ENCODE measurements at places on chromosomes 12 and 14.

- peak; percentile 62 for DNase-seq
These were observed 2.2 kb downstream of the RCOR1 start for GRCh38 chr14:102594514-102595175.

- DNase-seq: no peak
These were observed 1.9 kb upstream of the SEL1L start for GRCh38 chr14:81535396-81536164.

DNA sequence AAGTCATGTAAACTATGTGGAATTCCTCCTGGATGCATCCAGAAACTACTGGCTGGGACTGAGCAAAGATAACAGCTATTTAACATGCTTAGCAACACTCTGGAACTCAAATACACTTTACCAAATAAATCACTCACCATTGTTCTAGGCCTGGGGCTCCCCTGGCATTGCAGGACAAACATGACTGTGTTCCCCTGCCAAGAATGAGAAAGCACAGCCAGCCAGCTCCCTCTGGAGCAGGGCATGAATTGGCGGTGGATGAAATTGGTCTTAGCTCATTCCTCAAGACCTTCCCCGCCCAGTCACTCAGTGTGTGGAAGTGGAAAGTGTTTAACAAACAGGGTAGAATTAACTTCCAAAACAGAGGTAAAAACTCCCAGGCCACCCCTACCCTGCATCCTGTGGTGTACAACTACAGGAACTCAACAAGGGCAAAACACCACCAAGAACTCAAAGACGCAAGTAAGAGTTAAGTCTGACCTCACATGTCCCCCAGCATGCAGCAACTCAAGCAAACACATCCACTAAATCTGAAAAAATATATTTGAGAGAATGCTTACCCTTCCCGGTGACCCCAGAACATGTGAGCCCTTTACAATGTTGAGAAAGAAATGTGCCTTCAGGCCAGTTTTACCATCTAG is 58.4 kb upstream of the BDKRB2 start:
- DNase-seq: peak; percentile 95

DNA sequence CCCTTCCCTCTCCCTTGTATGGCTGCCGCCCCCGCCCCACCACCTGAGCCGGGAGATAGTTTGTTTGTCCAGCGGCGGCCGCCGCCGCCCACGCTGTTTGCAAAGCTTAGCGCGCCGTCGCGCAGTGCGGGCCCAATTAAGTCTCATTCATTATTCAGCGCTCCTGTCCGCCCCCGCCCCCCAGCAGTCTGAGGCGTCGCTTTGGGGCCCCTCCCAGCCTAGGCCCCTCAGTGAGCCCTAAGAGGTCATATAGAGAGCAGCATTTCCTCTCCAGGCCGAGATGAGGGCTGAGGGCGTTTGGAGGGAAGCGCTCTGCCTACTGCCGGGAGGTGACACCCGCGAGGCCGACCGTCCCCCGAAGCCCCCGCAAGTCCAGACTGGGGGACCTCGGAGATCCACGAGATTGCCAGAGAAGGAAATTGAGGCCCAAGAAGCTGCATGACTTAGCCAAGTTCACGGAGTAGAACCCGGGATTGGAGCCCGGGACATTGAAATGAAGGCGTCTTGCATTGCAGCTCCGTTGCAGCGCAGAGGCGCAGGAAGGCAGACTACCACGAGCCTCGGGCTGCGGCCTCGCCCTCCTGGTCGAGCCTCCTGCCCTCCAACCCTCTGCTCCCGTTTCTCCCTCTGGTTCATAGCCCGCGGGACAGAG is at the start of gene DNAJC22:
TSS of gene DNAJC22 (plus strand) at position 230 of the 652 bp plus-strand sequence. CDS start 1,985 bp downstream, outside the sequence.
- DNase-seq: no peak

- DNase-seq: peak; percentile 93
These were observed 75.2 kb downstream of the LRRC74A start for GRCh38 chr14:76901171-76902055.

DNA sequence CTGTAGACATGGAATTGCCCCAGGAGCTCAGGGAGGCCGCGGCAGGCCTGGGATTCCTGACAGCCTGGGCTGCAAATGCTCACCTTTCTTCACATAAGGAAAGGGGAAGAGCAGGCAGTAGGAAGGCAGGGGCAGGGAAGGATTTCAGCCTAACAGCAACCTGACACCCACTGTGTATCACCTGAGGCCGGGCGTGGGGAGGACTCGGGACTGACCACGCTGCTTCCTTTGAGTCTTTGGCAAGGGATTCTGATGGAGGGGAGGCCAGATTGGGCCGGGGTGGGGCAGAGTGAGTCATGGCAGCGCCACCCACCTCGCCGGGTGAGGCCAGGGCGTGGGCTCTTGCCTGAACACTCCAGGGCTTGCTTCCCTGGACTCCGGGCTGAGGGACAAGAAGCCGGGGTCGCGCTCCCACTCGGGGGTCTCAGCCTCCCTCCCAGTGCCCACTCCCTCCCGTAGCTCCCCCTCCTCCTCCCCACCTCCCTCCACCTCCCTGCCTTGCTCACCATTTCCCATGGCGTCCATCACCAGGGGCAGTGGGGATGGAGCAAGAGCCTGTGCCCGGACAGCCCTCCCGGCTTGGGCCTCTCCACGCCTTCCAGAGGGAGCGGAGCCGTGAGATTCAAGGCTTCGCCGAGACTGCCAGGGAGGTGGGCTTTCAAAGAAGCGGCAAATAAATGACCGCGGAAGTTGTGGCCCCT is 247.9 kb upstream of the RTL1 start:
- no peak for DNase-seq

- DNase-seq: no peak
These were observed 45.0 kb downstream of the CFAP54 start for GRCh38 chr12:96534339-96534738.

DNA sequence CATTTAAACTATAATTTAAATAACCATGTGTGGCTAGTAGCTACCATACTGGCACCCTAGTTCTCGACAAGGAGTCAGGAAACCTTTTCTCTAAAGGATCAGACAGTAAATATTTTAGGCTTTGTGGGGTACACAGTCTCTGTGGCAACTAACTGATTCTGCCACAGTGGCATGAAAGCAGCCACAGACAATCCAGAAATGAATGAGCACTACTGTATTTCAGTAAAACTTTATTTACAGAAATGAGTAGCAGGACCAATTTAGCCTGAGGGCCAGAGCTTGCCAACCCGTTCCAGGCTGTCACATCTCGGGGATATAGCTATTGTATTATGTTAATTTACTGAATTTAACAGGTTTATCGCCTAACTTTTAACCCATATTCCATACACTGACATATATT is 278.7 kb downstream of the ITPR2 start:
- DNase-seq: no peak

DNA sequence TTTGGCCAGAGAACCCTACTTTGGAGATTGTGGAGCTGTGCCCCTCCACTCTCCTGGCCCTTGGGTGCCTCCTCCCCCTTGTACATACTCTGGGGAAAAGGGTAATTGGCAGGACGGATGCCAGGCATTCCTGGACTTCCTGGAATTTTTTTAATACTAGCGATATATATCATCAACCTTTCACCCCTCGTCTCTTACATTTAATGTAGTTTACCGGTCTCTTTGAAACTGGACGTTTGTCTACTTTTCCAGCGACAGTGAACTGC is 767 bp upstream of the CRY1 start:
- peak; percentile 83 for DNase-seq

GRCh38 chr12:131134523-131135310 is 181.0 kb downstream of the ADGRD1 start:
- DNase-seq: no peak

DNA sequence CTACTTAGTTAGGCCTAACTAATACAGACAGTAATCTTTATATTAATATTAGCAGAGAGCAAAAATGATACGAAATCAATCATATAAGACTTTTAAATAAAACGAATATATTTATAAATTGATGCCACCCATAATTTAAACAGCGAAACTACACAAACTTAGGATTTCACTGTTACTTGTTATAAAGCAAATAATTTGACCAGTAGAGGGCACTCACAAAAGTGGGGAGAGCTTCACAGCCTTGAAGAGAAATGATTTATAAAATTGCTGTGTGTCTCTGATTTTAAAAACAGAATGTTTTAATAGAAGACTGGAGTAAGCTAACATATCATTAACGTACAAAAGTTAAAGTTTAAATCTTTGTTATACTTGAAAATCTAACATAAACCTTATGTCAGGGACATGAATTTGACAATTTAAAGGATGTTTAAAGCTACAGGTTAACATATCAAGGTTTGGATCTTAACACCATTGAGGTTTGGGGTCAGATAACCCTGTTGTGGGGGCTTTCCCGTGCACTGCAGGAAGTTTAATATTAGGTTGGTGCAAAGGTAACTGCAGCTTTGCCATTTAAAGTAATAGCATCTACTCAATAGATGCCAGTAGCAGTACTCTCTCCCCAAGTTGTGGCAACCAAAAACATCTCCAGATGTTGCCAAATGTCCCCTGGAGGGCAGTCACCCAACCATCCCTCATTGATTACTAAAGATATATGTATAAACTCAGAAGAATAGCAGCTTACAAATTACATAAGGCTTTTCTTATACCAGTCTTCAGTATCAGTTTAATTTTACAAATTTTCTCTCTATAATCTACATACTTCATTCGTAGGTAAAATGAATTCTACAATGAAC is 9.3 kb downstream of the KRAS start:
- DNase-seq: peak; percentile 70

Measured in AG10803 (cell line).